Stimulated activated CD8-positive, alpha-beta memory T cell treated with anti-CD3 and anti-CD28 coated beads, Interleukin-4, amount 100 ng/mL, for 4 hours (primary cell): ENCODE measurements at places on chromosomes 5 and 9.

DNA sequence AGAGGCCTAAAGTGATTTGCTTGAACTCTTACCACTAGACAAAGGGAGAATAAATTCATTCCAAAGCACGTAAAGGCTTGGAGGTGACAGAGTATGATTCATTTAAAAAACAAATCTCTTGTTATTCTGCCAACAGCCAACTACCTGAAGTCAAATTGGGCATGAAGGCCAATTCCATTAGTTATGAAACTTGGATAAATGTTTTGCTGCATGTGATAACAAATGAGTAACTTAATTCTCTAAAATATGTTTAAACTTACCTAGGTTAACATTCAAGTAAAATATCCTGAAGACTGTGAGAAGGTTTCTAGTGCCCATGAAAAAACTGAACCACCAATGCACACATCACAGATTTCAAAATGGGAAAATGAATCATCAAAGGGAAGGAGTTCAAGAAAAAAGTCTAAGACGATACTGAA lies 120.1 kb upstream of the TSLP start:
- DNase-seq, result no peak

GRCh38 chr5:174724484-174725260 lies at the start of gene MSX2:
Gene MSX2, plus strand, starts transcription at chr5:174724582. Its CDS starts 78 bp downstream, at chr5:174724660.
- no peak for DNase-seq

GRCh38 chr5:132640613-132641012 lies 17.4 kb upstream of the IL13 start:
- DNase-seq, result no peak

- no peak for DNase-seq
These were observed 53.5 kb downstream of the ICE1 start for GRCh38 chr5:5475975-5476374.

DNA sequence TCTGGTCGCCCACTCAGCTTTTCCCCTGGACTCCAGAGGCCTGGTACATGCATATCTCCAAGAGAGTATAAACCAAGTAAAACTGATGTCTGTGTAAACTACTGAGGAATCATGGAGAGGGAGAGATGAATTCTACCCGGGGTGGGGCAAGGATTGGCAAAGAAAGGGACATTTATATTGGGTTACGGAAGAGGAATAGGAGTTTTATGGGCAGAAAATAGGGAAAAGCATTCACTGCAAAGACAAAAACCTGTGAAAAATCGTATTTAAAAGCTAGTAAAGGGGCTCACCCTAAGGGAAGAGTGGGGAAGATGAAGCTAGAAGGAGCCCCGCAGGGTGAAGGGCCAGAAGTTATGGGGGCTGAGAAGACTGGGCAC lies 248.0 kb upstream of the KLF4 start:
- DNase-seq, result no peak

- no peak for DNase-seq
These were observed 199.1 kb downstream of the PDE4D start for GRCh38 chr5:59694411-59694810.

DNA sequence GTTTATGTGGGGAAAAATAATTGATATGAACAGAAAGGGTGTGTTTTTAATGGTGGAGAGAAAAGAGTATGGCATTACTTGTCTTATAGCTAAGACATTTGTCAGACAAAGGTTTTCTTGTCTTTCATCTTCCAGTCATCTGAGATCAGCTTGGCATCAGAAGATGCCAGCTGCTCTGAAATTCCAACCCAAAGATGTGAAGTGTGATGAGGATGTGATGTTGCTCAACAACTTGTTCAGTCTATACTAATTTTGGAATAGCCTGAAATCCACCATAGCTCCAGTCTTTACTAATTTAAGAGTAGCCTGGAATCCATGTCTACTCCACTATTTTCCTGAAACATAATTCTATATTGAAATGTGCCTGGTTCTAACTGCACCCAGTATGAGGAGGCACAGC lies 182.3 kb downstream of the CFAP90 start:
- DNase-seq, result no peak

DNA sequence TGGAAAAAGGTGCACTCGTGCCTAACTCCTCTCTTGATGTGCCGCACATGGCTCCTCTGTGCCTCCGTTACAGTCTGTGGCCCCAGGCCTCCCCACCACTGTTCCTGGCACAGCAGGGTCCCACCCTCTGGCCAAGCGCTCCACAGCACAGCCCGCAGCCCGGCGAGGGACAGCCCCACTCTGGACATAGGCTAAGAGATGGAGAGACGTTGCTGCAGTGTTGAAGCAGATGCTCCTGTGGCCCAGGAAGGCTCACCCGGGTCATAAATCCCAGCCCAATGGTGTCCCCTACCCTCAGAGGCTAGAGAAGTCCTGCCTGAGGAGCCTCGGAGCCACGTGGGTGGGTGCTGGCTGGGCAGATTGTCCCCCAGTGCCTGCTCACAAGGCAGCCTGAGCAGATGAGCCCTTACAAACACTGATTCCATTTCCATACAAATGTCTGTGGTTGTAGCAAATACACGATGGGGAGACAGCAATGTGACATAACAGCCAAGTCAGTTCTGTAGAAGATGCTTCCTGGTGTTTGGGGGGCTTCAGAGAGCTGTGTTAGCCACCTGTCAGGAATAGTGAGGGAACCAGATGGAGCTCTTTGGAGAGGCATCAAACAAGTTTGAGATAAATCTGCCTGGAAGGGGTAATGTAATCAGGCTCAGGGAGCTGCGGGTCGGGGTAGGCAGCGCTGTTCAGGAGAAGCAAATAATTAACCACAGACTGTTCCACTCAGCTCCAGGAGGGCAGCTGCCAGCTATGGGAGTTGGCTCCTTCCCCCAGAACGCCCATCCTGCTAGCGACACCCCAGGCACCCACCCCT lies 41.7 kb downstream of the C5orf15 start:
- DNase-seq, result no peak
